ENCODE measurements at places on chromosomes 16 and 17.
A peak's percentile ranks its signal among the peaks of the same experiment; 100 is the strongest.

DNA sequence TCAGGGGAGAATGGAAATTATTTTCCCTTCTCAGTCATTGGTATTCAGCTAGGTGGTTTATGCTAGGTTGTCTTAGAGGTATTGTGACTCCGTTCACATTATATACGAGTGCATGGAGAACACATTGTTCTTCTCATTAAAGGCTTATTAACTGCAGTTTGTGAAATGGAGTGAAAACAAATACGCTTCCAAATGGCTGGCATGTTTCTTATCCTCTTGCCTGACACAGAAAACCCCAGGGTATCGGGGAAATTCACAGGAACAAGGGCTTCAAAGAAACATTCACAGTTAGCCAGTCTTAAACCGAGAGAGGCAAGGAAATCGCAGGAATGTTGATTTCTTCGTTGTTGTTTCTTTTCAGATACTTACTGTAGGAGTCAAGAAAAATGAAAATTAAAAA is 1047.9 kb upstream of the RBFOX1 start:
- no peak for DNase-seq

DNA sequence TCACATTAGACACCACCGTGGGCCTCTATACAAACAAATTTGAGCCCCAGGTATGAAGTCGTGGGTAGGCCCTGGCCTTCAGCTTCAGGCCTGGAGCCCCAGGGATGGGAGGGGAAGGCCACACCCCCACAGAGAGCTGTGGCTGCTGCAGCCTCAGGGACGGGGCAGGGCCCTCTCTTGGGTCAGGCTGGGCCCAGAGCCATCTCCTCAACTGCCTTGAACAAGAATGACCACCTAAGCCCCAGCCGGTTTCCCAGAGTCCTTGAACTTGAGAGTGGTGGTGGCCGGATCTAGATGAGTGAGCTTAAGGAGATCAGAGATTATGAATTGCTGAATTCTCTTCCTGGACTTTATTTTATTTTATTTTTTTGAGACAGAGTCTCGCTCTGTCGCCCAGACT is 18.6 kb downstream of the SCNN1B start:
- no peak for DNase-seq

DNA sequence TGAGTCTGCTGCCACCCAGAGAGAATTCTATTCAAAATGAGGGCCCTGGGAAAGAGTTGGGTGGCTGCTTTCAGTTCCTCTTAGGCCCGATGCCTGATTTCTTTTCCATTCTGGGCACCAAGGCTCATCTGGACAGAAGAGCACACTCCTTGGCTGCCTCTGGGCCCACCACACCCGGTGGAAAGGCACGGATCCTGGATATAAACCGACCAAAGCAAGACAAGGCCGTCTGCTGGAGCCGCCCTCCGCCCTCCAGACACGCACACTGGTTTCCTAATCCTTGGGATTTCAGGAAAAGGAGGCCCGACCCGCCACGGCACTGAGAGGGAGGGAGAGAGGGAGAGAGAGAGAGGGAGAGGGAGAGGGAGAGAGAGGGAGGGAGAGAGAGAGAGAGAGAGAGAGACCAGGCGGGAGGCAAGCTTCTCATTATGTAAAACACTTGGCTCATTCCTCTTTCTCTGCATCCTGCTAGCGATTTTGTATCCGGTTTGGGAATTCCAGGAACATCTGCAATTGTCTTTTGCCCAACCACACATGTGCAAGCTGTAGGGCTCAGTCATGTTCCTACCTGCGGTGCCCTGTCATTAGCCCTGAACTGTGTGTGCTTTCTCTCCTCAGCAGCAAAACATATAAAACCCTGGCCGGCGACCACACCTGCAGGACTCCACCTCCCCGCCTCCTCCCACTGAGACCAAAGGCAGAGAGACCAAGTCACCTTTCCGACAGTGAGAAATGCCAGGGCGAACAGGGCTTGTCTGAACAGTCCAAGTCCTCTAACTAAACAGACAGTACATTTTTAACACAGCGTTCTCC is 347.2 kb downstream of the SOX9 start:
- DNase-seq, result no peak

DNA sequence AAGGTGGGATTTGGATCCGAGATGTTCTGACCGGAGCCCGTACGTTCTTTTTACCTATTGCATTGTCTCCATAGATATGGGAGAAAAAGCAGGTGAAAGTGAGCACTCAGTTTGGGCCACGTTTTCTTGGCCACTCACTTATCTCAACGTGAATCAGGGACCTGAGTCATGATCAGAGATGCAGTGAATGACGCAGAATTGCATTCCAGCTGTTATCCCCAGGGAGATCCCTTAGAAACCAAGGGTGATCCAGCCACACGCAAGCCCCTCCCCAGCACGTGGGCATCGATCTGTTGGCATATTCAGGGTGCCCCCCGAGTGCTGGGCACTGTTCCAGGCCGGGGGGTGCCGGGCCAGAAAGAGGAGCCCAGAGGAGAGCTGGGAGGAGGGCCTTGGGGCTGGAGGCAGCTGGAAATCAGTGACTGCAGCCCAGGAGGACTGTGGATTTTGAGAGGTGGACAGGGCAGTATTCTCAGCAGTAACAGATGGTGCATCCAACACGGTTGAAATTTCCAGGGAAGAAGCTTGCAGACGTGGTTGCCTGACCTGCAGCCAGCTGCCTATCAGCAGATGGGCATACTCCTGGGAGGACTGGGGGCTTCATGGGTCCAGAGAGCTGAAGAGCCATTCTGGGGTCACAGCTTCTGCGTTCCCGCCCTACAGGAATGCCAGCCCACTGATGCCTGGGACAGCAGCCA is 87.2 kb upstream of the CACNG5 start:
- no peak for DNase-seq

- DNase-seq, result no peak
Observed at GRCh38 chr16:3401719-3402397, 843 bp downstream of the ZNF174 start.

GRCh38 chr16:20881503-20881878 is 18.7 kb downstream of the DCUN1D3 start:
- no peak for DNase-seq

- no peak for DNase-seq
Observed at GRCh38 chr17:69501591-69502468, 87.3 kb downstream of the MAP2K6 start.

DNA sequence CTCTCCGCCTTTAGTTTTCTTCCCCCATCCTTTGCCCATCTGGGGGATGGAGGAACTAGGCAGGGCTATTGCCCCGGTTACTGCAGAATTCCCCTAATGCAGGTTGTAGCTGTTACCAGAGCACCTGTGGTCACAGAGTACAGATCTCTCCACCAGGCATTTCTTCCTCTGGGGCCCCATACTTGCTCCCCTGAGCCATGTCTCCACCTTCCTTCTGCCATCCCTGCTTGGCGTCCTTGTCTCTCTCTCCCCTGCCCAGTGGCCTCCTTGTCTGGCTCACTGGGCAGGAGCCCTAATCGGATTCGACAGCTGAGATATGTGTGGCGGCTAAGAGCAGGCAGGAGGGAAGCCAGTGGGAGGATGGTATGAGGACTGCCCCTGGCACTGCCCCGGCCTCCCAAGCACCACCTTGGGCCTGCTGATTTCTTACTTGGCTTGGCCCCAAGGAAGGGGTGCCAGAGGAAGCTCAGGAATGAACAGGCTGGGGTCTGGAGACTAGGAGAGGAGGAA is 2.0 kb downstream of the RARA start:
- no peak for DNase-seq

GRCh38 chr17:51000835-51001638 is 119.6 kb downstream of the SPAG9 start:
- DNase-seq, result no peak

DNA sequence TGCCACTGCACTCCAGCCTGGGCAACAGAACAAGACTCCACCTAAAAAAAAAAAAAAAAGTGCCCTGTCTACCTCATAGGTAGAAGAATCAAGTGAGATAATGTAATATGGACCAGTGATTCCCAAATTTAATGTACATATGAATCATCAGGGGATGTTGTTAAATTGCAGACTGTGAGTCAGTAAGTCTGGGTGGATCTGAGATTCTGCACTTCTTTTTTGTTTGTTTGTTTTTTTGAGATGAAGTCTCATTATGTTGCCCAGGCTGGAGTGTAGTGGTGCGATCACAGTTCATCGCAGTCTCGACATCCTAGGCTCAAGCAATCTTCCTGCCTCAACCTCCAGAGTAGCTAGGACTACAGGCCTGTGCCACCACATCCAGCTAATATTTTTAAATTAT is 31.6 kb downstream of the HOXB1 start:
- no peak for DNase-seq

DNA sequence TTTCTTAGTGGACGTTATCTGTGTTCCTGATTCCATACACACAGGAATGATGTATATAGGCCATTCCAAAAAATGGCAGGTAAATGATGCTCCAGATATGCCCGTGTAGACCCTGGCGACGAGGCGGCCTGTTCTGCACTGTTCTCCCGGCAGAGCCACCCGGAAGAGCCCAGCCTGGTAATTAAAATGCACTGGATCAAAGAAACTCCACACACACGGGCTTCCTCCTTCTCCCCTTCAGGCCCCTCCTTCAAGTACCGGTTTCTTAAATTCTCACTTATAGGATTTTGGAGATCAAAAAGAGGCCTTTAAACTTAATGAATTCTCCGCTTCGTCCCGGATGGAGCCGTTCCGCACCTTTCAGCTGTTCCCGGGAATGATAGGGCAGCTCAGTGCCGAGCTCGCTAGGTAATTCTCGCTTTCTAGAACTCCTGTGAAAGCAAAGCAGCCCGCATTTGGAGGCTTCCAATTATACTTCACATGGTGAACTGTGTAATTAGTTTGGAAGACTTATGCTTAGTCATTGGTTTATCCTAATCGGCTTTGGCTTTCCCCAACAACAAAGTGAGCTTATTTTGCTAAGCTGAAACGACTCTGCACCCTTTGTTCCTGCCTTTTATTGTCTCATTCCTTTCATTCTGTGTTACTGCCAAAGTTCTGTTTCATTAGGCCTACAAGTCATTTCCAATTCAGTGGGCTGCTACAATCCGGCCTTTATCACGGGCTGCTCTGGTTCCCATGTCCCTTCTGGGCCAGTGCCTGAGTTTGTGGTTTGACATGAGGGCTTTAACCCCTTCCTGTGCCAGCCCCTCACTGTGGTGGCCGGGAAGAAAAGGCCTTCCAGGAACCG is 150.0 kb downstream of the MSI2 start:
- DNase-seq, result no peak

DNA sequence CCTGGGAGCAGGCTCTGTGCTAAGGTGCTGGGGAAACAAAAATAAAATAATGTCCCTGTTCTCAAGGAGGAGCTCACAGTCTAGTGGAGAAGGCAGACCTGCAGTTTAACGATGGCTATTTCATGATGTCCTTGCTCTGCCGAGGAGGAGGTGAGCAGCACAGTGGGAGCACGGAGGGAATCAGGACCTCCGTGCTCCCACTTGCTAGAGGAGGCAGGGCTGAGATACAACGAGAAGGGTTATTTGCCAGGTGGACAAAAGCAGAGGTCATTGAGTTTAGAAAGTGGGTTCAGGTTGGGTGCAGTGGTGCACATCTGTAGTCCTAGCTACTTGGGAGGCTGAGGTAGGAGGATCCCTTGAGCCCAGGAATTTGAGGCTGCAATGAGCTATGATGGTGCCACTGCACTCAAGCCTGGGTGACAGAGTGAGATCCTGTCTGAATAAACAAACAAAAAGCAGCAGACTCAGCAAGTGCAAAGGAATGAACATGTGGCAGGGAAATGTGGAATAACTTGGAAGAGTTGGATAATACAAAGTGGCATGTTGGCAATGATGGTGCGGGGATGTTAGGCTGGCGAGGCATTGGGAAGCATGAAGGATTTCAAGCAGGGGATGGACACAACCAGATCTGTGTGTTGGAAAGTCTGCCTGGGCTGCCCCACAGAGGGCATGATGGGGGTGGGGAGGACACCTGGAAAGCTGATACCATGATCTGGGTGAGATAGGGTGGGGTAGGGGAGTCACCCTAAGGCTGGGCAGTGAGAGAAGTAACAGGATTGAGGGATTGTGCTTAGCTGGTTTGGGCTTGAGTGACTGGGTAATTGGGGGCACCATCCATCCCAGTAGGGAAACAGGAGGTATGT is 12.8 kb upstream of the TNS4 start:
- DNase-seq, result no peak

DNA sequence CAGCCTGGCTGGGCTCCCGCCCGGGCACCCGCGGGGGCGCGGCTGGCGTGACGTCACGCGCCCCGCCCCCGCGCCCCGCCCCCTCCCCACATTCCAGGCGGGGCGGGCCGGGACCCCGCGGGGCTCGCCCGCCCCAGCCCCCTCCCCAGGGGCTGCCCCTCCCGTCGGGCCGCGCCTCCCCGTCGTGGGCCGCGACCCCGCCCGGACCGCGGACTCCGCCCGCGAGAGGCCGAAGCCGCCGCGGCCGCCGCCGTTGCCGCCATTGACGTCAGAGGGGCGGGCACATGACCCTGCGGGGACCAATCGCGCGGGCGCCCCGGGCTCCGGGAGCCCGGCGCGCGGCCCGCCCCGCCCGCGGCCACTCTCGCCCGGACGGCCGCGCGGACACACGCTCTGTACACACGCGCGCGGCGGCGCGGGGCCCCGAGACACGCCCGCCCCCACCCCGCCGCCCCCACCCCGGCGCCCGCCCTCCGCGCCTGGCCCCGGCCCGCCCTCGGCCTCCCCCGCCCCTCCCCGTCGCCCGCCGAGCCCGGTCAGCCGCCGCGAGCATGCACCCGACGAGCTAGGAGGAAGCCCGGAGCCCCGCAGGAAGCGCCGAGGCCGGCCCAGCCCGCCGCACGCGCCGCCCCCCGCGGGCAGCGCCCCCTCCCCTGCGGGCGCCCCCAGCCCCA is at the start of gene CMIP:
CMIP (plus strand) TSS at position 361 of the 674 bp plus-strand sequence.
- DNase-seq, result peak; percentile 91

DNA sequence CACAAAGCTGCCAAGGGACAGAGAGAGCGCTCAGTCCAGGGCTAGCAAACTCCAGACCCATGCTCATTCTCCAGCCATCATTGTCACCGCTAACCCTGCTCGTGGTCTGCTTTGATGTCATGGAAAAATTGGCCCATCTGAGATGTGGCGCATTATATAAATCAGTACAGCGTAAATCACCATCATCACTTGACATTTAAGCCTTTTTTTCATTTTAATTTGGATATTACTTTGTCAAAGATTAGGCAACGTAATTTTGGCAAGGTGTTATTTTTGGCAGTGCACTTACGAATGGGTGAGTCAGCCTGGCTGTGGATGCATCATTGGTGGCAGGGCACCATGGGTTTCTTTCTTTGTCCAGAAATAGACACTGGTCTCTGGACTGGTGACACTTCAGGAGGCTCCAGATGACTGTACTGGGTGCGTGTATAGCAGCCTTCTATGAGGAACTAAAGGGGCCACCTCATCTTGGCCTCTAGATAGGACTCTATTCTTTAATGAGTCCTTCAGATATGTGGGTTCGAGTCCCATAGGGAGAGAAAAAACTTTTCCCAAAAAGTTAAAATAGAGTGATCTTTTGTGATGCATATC is 166.3 kb downstream of the MSI2 start:
- no peak for DNase-seq

- no peak for DNase-seq
Observed at GRCh38 chr16:58105631-58106030, 23.6 kb downstream of the CFAP20 start.

DNA sequence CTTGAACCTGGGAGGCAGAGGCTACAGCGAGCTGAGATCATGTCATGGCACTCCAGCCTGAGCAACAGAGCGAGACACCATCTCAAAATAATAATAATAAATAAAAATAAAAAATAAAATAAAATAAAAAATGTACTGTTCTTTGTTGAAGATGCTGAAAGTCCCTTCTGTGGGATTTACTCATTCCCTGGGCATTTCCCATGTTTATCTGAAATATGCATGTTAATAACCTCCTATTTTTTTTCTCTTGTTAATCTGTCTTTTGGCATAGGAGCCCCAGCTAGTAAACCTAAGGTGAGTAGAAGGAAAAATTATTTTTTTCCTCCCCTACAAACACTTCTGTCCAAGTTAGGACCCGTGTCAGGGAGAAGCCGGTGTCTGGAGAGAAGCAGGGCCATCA is 34.4 kb downstream of the TMEM92 start:
- DNase-seq, result no peak

GRCh38 chr16:10541366-10541765 is 39.0 kb downstream of the EMP2 start:
- no peak for DNase-seq
